ENCODE measurements at places on chromosomes 13 and 19. TPM values are rescaled to one million over a fixed set of nuclear protein-coding genes. Genes with fewer than 3 reads are reported as not detected.
A peak's percentile ranks its signal among the peaks of the same experiment; 100 is the strongest.

The TUBB4A gene
- total RNA-seq: 15.9 TPM

The TJP3 gene
- 9.0 TPM for total RNA-seq

The OR1M1 gene
- not detected for total RNA-seq

GRCh38 chr19:2540646-2541454 is 64.9 kb downstream of the GADD45B start:
- peaks cover 65% of the 10 kb centered on the region for H3K4me1 ChIP-seq
- H3K27ac ChIP-seq: peak overlapping the region; percentile 61
- peak; percentile 80 for DNase-seq
- H3K36me3 ChIP-seq: no peaks in the 10 kb centered on the region

- H3K36me3 ChIP-seq: no peaks in the 10 kb centered on the region
- DNase-seq: no peak
- no peaks in the 10 kb centered on the region for H3K27me3 ChIP-seq
- no peak overlapping the region for H3K4me3 ChIP-seq
- no peak overlapping the region for H3K27ac ChIP-seq
Measured at GRCh38 chr13:36520111-36520510, 87.8 kb downstream of the CCNA1 start.

The PABPC3 gene
- 0.32 TPM for total RNA-seq

- H3K36me3 ChIP-seq: no peaks in the 10 kb centered on the region
- peaks cover 13% of the 10 kb centered on the region for H3K4me1 ChIP-seq
- H3K27ac ChIP-seq: no peak overlapping the region
- H3K27me3 ChIP-seq: no peaks in the 10 kb centered on the region
- no peak for DNase-seq
Measured at GRCh38 chr19:35471946-35472345, 18.3 kb downstream of the KRTDAP start.

- no peak for DNase-seq
- H3K27me3 ChIP-seq: no peaks in the 10 kb centered on the region
- no peaks in the 10 kb centered on the region for H3K36me3 ChIP-seq
- H3K4me1 ChIP-seq: no peaks in the 10 kb centered on the region
- no peak overlapping the region for H3K27ac ChIP-seq
Measured at GRCh38 chr13:97121894-97122293, 100.2 kb upstream of the MBNL2 start.

- H3K27ac ChIP-seq: no peak overlapping the region
- H3K27me3 ChIP-seq: no peaks in the 10 kb centered on the region
- H3K4me1 ChIP-seq: no peaks in the 10 kb centered on the region
Measured at GRCh38 chr19:46544651-46545050, 49.0 kb upstream of the PNMA8B start.

DNA sequence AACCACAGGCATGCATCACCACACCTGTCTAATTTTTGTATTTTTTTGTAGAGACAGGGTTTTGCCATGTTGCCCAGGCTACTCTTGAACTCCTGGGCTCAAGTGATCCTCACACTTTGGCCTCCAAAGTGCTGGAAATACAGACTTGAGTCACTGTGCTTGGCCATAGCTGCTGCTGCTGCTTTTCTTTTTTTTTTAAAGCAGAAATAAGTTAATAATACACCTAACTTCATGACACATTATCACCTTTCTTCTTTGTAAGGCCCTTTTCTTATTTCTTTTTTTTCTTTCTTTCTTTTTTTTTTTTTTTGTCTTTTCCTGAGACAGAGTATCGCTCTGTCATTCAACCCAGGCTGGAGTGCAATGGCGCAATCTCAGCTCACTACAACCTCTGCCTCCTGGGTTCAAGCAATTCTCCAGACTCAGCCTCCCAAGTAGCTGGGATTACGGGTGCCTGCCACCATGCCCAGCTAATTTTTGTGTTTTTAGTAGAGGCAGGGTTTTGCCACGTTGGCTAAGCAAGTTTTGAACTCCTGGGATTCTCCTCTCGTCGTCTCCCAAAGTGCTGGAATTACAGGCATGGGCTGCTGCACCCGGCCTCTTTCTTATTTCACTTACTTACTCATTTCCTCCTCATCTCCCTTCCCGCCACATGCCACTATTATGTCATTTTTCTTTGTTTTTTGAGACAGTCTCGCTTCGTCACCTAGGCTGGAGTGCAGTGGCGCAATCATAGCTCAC is 8.7 kb downstream of the SHKBP1 start:
- H3K27ac ChIP-seq: peak overlapping the region; percentile 87
- no peaks in the 10 kb centered on the region for H3K27me3 ChIP-seq
- H3K4me1 ChIP-seq: no peaks in the 10 kb centered on the region
- peaks cover 96% of the 10 kb centered on the region for H3K36me3 ChIP-seq
- no peak overlapping the region for H3K4me3 ChIP-seq

DNA sequence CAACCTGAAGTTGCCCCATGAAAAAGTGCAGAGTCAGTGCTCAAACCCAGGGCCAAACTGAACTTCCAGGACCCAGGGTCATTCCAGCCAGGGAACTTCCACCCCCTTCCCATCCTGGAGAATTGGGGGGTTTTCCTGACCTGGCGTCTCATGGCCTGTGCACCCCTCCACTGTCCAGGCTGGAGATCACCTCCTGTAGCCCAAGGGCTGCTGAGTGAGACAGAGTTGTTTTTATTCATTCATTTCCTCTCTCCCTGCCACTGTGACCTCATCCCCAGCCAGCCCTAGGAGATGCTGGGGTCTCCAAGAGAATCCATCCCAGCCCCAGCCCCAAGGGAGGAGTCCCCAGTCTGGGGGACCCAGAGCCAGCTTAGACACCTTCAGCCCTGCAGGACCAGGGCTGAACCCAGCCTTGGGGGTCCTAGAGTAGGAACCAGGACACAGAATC is 4.2 kb downstream of the FCHO1 start:
- peaks cover 36% of the 10 kb centered on the region for H3K36me3 ChIP-seq
- peaks cover 83% of the 10 kb centered on the region for H3K4me1 ChIP-seq
- no peaks in the 10 kb centered on the region for H3K27me3 ChIP-seq
- H3K27ac ChIP-seq: no peak overlapping the region
- DNase-seq: no peak

GRCh38 chr13:37811441-37811840 is 58.1 kb downstream of the TRPC4 start:
- no peaks in the 10 kb centered on the region for H3K27me3 ChIP-seq
- H3K27ac ChIP-seq: no peak overlapping the region
- DNase-seq: no peak
- no peaks in the 10 kb centered on the region for H3K4me1 ChIP-seq
- no peak overlapping the region for H3K4me3 ChIP-seq
- no peaks in the 10 kb centered on the region for H3K36me3 ChIP-seq

DNA sequence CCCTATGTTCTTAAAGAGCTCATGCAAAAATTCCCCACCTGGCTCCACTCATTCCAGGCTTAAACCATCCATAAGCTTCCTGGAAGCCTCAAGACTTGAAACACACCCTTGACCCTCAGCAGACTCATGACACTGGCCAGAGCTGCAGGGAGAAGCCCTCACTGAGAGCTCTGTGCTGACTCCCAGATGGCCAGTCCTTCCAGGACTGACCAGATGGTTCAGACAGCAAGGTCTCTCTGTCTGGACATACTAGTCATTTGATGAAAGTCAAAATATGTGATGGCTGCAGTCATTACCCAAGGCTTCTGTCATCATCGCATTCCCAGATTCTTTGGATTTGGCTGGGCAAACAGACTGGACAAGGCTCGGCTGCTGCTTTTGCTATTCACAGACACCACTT is 397.4 kb downstream of the FOXO1 start:
- no peak for DNase-seq
- no peaks in the 10 kb centered on the region for H3K36me3 ChIP-seq
- no peaks in the 10 kb centered on the region for H3K27me3 ChIP-seq
- H3K4me3 ChIP-seq: no peak overlapping the region

GRCh38 chr13:113182046-113182445 is 23.6 kb downstream of the PROZ start:
- H3K4me1 ChIP-seq: peaks cover 16% of the 10 kb centered on the region
- DNase-seq: no peak
- H3K27me3 ChIP-seq: no peaks in the 10 kb centered on the region
- H3K36me3 ChIP-seq: peaks cover 100% of the 10 kb centered on the region
- no peak overlapping the region for H3K27ac ChIP-seq

DNA sequence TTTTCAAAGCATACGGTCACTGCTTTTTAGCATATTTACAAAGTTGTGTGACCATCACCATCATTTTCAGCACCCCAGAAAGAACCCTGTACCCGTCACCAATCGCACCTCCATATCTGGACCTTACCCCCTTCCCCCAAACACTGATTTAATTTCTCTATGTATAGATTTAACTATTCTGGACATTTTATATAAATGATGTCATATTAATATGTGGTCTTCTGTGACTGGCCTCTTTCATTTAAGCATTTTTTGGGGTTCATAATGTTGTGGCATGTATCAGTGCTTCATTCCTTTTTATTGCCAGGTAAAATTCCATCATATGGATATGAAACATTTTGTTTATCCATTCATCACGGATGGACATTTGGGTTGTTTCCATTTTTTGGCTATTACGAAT is 74.0 kb downstream of the TBC1D4 start:
- H3K27me3 ChIP-seq: no peaks in the 10 kb centered on the region
- no peaks in the 10 kb centered on the region for H3K4me1 ChIP-seq
- H3K27ac ChIP-seq: no peak overlapping the region
- no peaks in the 10 kb centered on the region for H3K36me3 ChIP-seq
- no peak for DNase-seq

- peak overlapping the region; percentile 33 for H3K27ac ChIP-seq
- no peaks in the 10 kb centered on the region for H3K27me3 ChIP-seq
- peak; percentile 95 for DNase-seq
- peaks cover 12% of the 10 kb centered on the region for H3K4me1 ChIP-seq
Measured at GRCh38 chr19:19145684-19146608, 7.7 kb upstream of the TMEM161A start.

DNA sequence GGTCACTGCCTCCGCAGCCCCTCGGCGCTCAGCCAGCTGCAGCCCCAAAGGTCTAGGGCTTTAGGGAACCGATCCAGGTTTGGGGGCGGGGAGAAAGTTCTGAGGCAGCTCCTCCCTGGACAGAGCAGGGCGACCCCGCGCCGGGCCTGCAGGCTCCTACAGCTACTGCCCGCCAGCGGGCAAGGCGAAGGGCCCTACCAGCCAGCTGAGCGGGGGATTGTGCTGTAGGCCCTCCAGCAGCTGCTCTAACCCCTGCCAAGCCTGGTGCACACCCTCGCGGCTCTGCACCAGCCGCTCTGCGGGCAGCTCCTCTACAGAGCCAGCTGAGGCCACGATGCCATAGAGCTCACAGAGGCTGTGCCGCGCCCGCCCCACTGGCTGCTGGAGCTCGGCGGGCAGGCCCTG is 14.0 kb downstream of the PLIN4 start:
- H3K27me3 ChIP-seq: no peaks in the 10 kb centered on the region
- DNase-seq: no peak
- H3K27ac ChIP-seq: no peak overlapping the region
- H3K36me3 ChIP-seq: no peaks in the 10 kb centered on the region

GRCh38 chr13:51997641-51998330 is 13.5 kb downstream of the ATP7B start:
- H3K4me3 ChIP-seq: no peak overlapping the region
- H3K27ac ChIP-seq: no peak overlapping the region
- no peaks in the 10 kb centered on the region for H3K36me3 ChIP-seq
- peaks cover 10% of the 10 kb centered on the region for H3K4me1 ChIP-seq
- peaks cover 6% of the 10 kb centered on the region for H3K27me3 ChIP-seq

The APOE gene
- total RNA-seq: 462 TPM

DNA sequence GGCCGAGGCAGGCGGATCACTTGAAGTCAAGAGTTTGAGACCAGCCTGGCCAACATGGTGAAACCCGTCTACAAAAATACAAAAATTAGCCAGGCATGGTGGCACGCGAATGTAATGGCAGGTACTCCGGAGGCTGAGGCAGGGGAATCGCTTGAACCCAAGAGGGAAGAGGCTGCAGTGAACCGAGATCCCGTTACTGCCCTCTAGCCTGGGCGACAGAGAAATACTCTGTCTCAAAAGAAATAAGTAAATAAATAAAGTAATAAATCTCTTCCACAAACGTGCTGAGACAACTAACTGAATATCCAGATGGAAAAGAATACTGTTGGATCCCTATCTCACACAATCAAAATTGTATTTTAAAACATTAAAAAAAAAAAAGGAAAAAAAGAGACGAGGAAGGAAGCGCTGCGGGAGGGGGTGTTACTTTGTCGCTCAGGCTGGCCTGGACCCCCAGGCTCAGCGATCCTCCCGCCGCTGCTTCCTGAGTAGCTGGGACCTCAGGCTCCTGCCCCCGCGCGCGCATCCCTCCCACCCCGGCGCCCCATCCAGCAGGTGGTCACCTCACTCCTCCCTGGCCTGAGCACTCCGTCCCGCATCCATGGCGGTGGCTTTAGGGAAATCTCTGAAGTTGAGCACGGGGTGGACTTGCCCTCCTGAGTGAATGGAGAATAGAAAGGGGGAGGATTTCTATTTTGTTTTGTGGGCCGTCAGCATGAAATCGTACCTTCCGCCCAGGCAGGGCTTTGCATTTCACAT is 628 bp upstream of the ZNF813 start:
- peak; percentile 80 for DNase-seq
- H3K27ac ChIP-seq: peak overlapping the region; percentile 85
- peaks cover 7% of the 10 kb centered on the region for H3K27me3 ChIP-seq
- H3K4me3 ChIP-seq: peak overlapping the region; percentile 71
- H3K4me1 ChIP-seq: peaks cover 19% of the 10 kb centered on the region
- peaks cover 5% of the 10 kb centered on the region for H3K36me3 ChIP-seq

DNA sequence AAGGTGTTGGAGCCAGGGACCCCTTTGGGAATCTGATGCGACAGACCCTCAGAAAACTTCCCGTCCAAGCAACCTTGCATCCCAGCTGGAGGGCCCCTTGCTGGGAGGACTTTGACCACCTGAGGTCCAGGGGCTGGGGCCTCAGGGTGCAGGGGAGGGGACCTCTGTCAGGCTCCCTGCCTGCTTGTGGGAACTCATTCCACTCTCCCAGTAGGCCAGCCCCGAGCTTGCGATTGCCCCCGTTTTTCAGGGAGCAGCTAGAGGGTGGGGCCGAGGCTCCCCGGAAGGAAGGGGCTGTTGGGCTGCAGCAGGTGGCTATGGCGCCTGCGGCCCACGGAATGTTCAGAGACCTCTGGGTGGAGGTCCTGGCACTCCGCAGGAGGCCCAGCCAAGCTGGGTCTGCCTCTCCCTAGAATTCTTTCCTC is 2.8 kb downstream of the GNA11 start:
- H3K4me1 ChIP-seq: peaks cover 75% of the 10 kb centered on the region
- peaks cover 33% of the 10 kb centered on the region for H3K27me3 ChIP-seq
- H3K27ac ChIP-seq: peak overlapping the region; percentile 78
- peak overlapping the region; percentile 67 for H3K4me3 ChIP-seq
- H3K36me3 ChIP-seq: no peaks in the 10 kb centered on the region
- DNase-seq: peak; percentile 65

Data from spleen (tissue), 13 donors.